Muscle of leg (tissue), 16 donors: ENCODE measurements at places on chromosomes 5 and 9.
A peak's percentile ranks its signal among the peaks of the same experiment; 100 is the strongest.

- no peak for DNase-seq
Measured at GRCh38 chr5:27008604-27009539, 29.5 kb downstream of the CDH9 start.

GRCh38 chr5:17184588-17184987 lies 32.8 kb upstream of the BASP1 start:
- no peak for DNase-seq

GRCh38 chr5:138610415-138610917 lies 35.3 kb upstream of the HSPA9 start:
- DNase-seq: no peak

DNA sequence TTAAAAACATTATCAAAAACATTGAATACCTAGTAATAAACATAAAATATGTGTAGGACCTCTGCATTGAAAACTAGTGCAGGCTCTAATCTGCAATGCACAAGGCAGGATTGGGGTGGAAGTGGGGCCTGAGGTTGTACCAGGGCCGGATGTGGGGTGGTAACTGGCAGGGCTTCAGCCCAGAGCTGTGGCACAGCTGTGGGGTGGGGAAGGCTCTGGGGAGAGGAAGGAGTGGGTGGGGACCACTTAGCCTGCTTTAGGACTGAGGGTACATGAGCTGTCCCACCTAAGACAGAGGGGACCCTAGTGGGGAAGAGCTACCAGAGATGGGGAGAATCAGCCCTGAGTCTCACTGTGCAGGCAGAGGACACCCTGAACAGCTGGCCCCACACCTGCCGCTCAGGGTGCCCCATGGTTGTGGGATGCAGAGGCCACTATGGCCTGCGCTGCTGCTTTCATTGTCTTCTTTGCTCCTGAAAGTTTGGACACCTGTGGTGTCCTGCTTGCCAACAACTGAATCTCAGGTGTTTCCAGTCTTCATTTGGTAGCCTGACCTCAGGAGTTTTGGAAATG lies 311.4 kb downstream of the TLE4 start:
- DNase-seq: no peak

DNA sequence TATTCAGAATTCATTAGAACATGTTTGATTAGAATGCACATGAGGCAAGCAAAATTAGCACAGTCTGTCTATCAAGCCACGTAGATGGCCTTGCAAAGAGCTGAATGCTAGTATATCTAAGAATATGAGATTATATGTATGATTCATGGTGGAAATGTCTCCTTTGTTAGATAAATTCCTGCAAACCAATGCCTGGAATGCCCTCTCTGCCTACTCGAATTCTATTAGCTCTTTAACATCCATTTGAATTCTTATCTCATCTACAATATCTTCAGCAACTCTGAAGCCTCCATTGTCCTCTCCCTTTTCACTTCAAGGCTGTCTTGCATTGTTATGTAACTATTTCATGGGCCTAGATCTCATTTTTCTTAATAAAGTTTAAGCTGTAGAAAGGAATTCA lies 205.5 kb downstream of the TMC1 start:
- no peak for DNase-seq

GRCh38 chr9:16321461-16322119 lies 548.9 kb downstream of the BNC2 start:
- DNase-seq: no peak

- DNase-seq: peak; percentile 49
Measured at GRCh38 chr9:113558632-113559502, 95.3 kb downstream of the RGS3 start.

DNA sequence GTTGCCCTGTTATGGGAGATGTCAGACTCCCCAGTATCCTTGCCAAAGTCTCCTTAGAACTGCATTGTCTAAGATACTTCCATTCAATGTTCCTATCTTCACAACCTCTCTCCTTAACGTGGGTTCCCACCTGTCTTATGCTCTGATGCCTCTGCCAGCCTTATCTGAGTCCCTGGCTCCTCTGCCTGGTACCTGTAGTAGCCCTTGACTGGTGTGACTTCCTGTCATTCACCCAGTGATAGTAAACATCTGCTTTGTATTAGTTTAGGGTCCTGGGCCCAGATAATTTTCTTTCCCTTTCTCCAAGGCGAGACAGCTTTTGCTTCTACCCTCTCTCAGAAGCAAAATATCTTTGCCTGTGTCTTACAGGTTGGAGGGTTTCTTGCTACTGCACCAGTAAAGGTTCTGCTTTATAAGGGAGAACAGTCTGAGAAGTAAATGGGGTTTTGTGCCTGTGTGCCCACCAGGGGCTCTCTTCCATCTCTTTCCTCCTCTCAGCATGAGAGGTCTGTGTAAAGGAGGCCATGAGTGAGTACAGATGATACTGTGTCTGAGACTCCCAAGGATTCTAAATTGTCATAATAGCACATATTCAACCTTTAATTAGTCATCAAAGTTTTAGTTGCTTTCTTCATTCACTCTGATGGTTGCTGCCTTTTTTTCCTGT lies 220.8 kb downstream of the PRR16 start:
- DNase-seq: peak; percentile 2
